CD8-positive, alpha-beta memory T cell (primary cell): ENCODE measurements at places on chromosomes 2 and 18. TPM values are rescaled to one million over a fixed set of nuclear protein-coding genes. Genes with fewer than 3 reads are reported as not detected.

DNA sequence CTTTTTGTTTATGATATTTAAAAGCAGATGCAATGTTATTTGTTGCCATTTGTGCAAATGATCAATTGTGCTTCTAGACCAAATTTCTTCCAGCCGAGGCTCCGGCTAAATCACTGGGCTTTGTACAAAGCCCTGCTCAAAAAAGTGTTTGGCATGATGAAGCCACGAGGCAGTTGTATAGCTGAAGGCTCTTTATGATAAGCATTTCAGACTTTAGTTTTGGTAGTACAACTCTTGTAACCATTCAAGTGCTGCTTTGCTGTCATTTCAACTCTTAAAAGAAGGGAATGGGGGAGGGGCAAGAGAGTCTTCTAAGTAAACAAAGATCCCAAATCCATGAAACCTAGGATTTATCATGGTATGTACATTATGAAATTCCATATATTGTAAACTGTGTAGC, 3.3 kb upstream of the ZNF532 start:
- no peak for DNase-seq

MEIS1 gene
- total RNA-seq = not detected

CROCC2 gene
- total RNA-seq = not detected

PROKR1 gene
- 0.09 TPM for total RNA-seq

- no peak for DNase-seq
Observed at GRCh38 chr2:85791704-85792565, 38.1 kb downstream of the ATOH8 start.

OR6B2 gene
- total RNA-seq = not detected

CYP27A1 gene
- 1.2 TPM for total RNA-seq

GRCh38 chr2:230267059-230267458, 41.5 kb downstream of the SP140 start:
- DNase-seq = no peak

DNA sequence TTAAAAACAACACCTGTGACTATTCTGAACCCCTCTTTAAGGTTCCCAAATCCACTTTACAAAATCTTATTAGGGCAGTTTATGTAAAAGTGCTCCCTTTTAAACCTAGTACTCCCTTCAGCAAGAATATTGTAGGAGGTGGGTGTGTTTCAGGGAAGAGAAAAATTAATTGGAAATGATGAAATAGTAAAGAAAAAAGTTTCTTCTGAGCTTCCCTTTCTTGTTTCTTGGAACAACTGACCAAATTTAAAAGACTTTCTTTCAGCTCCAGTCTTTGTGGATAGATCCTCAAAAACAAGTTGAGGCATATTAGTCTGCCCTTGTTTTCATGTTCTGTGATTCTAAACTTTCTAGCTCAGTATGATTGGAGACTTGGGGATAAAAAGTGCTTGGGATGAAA, 3.0 kb downstream of the VWA3B start:
- no peak for DNase-seq

DNA sequence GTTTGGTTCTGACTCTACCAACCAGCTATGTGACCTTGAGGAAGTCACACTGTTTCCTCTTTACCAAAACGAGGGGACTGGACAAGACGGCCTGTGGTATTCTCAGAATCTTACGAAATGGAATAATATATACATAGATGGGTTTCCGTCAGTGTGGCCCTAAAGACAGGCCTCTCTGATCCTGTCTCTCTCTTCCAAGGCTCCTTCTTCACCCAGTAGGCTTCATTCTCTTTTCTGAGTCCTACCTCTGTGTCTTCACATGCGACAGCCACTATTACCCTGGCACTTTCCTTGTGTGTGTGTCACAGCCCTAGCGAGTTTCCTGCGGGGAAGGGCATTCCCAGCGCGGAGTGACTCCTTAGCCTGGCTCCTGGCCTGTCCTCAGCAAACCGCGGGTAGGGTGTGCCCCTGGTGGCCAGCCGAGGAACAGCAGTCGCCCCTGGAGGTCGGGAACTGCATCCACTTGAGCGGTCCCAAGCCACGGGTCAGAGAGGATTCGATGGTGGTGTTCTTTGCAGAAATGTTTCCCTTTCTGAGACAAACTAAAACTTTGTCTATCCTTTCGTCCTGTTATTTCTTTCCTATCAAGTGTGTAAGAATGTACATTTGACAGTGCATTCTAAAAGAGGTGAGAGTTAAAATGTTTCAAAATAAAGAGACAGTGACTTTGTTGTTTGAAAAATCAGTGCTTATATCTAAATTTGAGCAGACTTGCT, 63.3 kb downstream of the RAB31 start:
- DNase-seq = peak; percentile 18

PRKAG3 gene
- not detected for total RNA-seq

TWIST2 gene
- total RNA-seq = not detected

- DNase-seq = no peak
Observed at GRCh38 chr2:218877331-218877730, 3.3 kb upstream of the WNT10A start.

DNA sequence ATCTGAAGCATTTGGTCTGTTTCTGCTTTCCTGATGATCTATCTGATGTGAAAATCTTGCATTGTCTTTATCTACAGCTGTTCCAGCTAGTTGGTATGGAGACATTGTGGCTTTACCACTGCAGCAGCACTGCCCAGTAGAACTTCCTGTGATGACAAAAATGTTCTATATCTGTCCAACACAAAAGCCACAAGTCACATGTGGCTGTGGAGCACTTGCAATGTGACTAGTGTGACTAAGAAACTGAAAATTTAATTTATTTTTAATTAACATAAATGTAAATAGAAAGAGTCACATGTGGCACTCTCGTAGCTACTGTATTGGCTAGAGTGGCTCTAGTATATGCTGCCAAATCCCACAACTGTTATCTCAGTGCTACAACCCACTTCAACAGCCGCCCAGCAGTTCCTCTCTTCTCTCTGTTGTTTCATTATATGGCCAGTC, 425.7 kb downstream of the SETBP1 start:
- no peak for DNase-seq

DNA sequence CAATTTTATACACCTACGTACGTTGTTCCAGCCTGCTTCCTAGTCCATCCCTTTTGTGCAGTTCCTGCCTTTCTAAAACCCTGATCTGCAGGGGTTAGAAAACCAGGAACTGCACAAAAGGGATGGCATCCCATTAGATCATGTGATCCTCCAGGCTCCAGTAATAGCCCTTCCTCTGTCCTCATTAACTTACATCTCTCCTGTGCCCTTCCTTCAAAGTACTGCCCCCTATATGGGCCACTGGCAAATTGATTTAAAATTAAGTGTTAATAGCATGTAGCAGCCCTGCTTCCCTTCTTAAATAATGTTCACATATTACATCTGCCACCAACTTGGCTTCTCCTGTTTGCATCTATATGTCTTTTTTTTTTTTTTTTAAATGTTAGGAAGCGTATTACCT, 61.3 kb upstream of the NXPH2 start:
- no peak for DNase-seq

DNA sequence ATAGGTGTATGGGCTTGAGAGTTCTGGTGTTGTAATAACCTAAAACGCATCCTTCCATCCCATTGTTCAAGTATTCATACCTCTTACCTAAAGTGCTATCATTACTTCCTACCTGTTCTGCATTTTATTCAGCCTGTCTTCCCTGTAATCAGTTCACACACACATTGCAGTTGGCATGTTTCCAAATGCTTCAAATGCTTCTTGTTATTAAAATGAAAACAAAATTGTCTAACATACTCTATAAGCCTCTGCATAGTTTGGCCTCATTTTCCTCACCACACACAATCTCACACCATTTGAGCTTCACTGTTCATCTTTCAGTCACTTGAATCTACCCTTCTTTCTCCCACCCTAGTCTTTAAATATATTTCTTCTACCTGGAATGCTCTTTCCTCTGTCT, 1178.2 kb upstream of the NRXN1 start:
- no peak for DNase-seq

- DNase-seq = no peak
Observed at GRCh38 chr2:134246154-134246874, 7.6 kb upstream of the MGAT5 start.

GRCh38 chr2:195343942-195344530, 313.0 kb upstream of the SLC39A10 start:
- no peak for DNase-seq

- no peak for DNase-seq
Observed at GRCh38 chr2:20427931-20428526, 18.8 kb upstream of the RHOB start.

DNA sequence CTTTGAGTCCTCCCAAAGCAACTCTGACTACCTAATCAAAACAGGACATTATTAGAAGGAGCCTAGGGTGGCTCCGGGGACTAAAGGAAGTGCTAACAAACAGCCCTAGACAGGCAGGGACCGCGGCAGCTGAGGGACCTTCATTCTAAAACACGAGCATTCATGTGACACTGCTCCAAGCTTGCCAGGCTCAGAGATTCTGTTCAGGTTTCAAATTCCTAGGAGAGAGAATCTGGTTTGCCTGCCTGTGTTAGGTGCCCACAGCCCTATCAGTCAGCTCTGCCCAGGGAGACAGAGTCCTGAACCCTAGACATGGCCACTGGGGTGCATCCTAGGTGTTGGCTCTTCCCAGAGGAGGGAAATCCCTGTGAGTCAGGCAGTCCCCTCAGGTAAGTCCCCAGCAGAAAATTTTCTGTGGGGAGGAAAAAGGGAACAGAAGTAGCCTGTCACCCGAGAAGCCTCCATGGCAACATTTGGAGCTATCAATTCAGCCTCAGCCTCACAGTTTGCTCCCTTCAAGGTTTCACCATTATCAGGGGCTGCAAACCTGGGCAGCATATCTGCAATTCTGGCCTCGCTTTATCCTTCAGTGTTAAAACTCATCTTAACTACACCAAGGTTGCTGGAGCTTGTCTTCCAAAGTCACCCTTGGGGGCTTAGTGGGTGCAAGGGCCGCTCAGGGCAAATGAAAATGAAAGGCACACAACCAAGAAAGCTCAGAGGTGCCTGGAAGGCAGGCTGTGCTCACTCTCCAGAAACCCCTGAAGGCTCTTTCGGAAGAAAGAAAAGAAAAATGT, 28.6 kb downstream of the PCBP1 start:
- DNase-seq = no peak

B3GNT7 gene
- 0.16 TPM for total RNA-seq

DNA sequence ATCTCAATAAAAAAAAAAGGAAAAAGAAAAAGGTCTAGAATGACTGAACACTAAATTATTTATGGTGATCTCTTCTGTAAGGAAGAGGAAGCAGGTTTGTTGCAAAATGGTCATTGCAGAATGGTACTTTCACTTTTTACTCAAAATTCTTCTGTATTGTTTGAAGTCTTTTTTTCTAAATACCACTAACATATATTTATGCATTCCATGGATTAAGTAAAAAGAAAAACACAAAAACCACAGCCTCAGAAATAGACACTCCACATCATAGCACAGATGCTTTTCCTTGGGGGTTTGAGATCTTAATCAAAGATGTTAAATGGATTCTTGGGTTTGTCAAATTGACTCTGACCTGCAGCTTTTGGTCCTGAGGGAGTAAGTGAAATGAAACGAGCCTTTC, 47.4 kb downstream of the RHOB start:
- no peak for DNase-seq

DNA sequence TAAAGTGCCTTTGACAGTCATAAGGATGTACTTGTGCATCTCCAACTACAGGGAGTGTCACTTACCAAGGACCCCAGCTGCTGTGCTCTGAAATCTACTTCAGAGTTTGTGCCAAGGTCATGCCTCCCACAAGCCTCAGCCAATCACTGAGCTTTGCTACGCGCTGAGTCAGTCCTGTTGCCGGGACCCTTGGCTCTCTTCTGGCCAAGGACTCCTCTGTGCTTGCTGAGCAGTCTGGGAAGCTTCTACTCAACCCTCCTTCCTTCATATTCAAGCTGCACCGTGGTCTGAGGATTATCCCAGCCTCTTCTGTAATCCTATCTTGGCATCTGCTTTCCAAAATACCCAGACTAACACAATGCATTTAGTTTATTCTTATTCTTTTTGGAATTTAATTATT, 398.9 kb upstream of the FANCL start:
- DNase-seq = no peak

DNA sequence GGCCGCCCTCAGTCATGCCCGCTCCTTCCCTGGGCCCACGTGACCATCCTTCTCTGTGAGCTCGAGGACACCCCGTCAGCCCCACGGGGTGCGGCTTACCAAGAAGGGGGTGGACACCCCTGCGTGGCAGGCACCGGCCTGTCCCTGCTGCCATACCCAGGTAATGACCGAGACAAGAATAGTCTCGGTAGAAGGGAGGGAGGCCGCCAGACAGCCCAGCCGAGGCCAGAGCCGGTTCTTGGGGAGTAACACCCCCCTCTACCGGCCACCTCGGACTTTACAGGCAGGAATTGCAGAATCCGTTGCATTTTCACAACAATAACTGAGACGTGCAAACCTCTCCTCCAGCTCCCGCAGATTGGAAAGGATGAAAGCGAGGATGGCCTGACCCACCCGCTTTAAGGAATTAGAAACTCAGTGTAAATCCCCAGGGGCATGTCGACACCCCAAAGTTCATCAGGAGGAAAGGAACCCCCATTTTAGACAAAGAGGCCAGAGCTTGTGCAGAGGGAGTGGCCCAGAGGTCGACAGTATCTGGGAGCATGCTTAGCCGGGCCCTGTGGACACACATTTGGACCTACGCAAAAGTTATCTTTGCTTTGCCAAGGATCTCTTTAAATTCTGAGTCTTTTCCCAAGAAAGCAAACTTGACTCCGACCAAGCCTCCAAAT, 60.1 kb upstream of the GLI2 start:
- DNase-seq = peak; percentile 21
